Activated T-helper 1 cell treated with anti-CD3 and anti-CD28 coated beads, Interleukin-2, amount 50 U/mL, for 16 hours (primary cell): ENCODE measurements at places on chromosomes 12 and 14.

DNA sequence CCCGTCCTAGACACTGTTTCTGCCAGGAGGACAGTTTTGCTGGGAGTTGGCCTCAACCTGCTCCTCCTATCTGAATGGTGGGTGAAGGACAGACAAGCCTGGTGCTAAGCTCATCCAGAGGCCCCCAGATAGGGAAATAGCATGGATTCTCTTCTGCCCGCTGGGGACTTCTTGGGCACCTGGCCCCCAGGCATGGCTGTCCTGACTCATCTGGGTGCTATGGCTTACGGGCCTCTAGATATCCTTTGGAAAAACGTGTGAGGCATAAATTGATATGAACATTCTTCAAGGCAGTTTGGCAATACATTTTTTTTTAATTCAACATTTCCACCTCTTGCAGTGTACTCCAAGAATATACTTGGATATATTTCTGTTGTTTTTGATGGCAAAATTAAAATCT, 8.6 kb downstream of the TECPR2 start:
- no peak for DNase-seq

DNA sequence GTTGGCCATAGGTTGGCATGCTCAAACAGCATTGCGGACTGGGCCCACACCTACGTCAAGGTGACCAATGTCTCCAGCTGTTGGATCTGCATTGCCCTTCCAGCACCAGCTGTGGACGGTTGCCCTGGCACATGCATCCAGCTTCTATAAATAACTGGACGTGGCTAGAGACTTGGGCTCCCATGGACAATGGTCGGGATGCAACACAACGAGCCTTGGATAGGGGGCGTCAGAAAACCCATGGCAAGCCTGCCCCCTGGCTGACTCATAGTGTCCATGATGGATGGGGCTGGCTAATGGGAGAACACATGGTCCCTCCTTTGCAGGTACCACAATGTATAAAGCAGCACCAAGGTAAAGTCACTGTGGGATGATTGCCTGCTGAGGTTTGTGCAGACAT, 331.6 kb upstream of the FAR2 start:
- no peak for DNase-seq

DNA sequence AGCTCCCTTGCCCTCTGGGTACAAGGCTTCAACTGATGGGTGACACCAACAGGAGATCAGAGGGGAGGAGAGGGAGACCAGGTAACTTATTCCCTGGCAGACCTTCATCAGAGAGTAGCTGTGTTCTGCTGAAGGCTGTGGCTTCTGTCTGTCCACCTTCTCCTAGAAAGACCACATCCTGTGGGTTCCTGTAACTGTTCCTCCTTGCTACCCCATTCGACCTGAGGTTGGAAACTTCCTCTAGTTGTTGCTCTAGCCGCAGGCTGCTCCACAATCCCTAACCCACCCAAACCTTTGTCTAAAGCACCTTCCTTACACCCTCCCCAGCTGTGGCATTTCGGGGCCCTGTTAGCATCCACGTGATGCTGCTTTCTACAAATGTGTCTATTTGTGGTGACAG, 454.2 kb downstream of the DPF3 start:
- DNase-seq, result no peak

- DNase-seq, result no peak
These were observed 133.6 kb downstream of the TTLL5 start for GRCh38 chr14:75794615-75795038.

GRCh38 chr12:26823390-26823789, 9.6 kb downstream of the ITPR2 start:
- DNase-seq, result no peak

DNA sequence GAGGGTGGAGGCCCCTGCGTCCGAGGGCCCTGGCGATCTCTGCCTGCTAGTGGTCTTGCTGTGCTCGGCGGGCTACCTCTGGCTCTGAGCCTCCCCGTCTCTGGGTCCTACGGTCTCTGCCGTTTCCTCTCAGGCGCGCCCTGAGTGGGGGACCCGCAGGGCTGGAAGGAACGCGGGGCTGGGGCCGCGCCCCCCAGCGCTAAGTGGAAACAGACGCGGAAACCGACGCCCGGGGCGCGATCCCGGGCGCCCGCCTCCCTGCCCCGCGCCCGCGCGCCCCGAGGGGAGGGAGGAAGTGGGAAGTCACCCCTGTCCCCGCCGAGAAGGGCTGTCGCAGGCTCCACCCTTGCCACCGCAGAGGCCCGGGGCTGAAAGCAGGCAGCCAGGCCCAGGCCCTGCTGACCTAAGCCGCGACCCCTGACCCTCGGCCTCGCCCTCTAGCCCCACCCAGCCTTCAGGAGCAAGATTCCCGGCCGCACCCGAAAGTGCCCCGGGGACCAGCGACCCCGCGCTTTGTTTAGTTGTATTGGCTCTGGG, 831 bp downstream of the CRIP1 start:
- DNase-seq, result peak; percentile 49

- DNase-seq, result no peak
These were observed 108.2 kb upstream of the NAV3 start for GRCh38 chr12:77722536-77722935.

GRCh38 chr14:47332106-47332505, 343.3 kb downstream of the MDGA2 start:
- no peak for DNase-seq

GRCh38 chr12:83468988-83469908, 782.5 kb downstream of the TMTC2 start:
- DNase-seq, result no peak

GRCh38 chr12:50222275-50222783, 55.2 kb upstream of the CERS5 start:
- DNase-seq, result no peak

- DNase-seq, result no peak
These were observed 98.4 kb downstream of the CCDC60 start for GRCh38 chr12:119432949-119433348.

DNA sequence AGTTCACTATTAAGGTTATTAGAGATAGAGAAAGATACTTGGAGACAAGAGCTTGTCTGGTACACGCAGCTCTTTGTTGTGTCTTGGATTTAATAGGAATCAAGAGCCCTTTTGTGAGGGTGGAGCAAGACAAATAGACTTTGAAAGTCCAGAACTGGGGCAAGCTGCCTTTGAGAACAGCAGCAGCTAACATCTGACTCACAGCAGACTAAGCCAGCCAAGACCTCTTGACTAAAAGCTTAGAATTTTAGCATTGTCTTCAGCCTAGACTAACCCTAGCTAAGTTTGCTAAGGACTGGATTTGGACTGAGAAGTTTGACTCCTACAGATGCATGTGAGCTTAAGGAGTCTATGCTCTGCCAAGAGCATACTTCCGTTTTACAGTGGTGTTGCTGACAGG, 201.9 kb upstream of the RBM19 start:
- DNase-seq, result no peak

- DNase-seq, result no peak
These were observed 921 bp downstream of the DEPDC4 start for GRCh38 chr12:100265732-100266584.

DNA sequence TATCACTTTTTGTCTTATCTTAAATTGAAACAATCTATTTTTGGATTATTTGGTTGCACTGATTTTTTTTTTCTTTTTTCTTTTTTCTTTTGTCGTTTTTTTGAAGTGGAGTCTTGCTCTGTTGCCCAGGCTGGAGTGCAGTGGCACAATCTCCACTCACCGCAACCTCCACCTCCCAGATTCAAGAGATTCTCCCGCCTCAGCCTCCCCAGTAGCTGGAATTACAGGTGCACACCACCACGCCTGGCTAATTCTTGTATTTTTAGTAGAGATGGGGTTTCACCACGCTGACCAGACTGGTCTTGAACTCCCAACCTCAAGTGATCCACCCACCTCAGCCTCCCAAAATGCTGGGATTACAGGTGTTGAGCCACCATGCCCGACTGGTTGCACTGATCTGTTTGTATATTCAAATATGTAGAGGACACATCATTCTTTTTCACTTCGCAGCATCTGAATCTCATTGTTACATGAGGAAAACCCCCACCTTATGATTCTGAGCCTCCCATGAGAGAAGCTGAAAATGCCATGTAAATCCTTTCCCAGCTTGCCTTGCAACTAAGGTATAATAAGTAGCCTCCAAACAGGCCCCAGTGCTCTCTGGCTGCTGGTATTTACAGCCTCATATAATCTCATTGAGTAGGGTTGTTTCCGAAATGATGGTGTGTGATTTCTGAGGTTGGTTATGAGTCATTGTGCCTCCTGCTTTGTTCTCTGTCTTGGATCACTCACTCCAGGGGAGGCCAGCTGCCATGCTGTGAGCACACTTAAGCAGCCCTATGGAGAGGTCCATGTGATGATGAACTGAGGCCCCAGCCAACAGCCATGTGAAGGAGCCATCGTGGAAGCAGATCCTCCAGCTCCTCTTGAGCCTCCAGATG, 5.2 kb upstream of the HSP90B1 start:
- DNase-seq, result no peak

- DNase-seq, result no peak
These were observed 116.3 kb downstream of the RTN1 start for GRCh38 chr14:59754256-59754655.

GRCh38 chr14:70166530-70167203, 22.1 kb downstream of the SLC8A3 start:
- no peak for DNase-seq

DNA sequence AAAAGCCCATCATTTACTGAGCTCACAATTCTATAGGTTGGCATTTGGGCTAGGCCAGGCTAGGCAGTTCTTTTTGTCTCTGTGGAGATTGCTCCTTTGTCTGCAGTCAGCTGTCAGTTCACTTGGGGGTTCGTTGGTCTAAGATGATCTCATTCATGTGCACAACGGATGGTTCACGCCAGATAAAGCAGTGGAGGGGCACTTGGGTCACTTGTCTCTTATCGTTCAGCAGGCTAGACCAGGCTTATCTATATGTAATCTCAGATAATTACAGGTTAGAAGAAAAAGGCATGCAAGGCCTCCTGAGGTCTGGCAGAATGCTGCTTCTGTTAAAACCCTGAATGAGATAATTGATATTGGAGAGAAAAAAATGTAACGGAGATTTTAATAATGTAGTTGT, 119.0 kb upstream of the ATP2B1 start:
- DNase-seq, result no peak

- DNase-seq, result no peak
These were observed 25.0 kb upstream of the HMGA2 start for GRCh38 chr12:65799331-65799730.

DNA sequence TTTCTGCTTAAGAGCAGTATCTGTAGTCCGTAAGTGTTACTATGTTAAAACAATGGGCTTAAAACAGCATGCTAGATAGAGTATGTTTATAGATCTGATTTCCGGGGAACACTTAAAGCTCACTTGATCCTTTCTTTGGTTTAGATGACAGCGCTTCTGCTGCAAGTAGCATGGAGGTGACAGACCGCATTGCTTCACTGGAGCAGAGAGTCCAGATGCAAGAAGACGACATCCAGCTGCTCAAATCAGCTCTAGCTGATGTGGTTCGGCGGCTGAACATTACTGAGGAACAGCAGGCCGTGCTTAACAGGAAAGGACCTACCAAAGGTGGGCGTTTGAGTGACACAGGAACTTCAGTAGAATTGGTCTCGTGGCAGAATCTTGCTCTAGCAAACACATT, 57.5 kb downstream of the EML1 start:
- DNase-seq, result no peak

GRCh38 chr12:122872815-122873361, 23.0 kb downstream of the VPS37B start:
- no peak for DNase-seq

DNA sequence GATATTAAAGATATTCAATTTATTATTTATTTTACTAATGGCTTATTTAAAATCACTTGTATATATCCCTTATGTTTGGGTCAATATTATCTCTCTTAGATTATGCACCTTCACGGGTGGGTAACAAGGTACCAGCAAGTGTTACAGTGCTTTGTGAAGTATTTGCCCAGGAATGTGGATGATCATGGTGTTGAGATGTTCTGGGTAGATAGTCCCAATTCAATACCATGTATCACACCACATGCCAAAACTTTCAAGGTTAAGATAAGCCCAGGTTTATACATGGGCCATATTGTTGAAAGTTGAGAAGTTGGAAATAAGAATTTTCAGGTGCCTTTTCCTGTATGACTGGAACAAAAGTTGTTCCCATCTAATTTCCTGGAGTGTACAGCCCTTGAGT, 131.3 kb upstream of the RASSF8 start:
- no peak for DNase-seq

DNA sequence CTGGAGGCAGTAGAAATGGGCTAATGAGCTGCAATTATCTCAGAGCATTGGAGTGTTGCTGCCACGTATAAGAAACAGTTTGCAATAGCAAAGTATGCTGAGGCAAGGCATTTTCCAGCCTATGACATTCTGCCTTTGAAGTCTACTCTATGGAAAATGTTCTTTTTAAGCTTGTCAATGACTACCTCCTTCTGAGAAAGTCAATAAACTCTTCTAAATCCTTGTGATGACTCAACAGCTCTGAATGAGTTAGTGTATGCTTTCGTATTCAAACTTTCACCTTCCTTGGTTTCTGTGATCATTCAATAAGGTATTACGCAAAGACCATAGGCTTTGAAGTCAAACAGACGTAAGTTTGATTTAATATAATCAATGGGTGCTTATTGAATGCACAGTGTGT, 111.2 kb downstream of the CAPZA3 start:
- DNase-seq, result no peak

- no peak for DNase-seq
These were observed 26.9 kb upstream of the LTBP2 start for GRCh38 chr14:74638966-74639365.
